ENCODE measurements at places on chromosomes 1 and 21.

- no peak for DNase-seq
Observed at GRCh38 chr1:55326496-55327243, 111.5 kb upstream of the USP24 start.

DNA sequence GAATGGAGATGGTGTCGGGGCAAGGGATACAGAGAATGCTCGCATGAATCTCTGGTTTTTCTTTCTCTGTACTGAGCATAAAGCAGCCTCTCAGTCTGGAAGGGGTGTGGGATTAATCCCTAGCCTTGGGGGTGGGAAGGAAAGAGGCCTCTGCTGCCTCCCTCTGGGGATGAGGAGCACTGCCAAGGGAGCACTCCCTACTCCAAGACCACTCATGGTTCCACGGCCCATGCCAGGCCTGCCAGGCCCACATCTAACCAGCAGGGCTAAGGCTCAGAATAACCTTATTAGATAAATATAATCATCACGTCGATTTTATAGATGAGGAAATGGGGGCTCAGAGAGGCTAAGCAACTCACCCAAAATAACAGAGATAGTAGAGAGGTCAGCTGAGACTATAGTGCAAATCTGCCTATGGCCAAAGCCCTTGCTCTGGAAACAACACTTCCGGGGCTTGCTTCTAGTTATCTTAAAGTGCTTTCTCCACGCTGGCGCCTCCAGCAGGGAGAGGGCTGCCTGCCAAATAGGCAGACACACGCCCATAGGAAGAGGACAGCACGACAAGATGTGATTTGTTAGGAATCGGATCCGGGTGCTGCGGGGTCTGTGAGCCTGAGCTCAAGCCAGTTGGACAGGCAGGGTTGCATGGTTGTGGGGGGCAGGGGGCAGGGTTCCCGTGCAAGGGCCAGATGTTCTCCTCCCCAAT, 522 bp downstream of the TEX35 start:
- no peak for DNase-seq

DNA sequence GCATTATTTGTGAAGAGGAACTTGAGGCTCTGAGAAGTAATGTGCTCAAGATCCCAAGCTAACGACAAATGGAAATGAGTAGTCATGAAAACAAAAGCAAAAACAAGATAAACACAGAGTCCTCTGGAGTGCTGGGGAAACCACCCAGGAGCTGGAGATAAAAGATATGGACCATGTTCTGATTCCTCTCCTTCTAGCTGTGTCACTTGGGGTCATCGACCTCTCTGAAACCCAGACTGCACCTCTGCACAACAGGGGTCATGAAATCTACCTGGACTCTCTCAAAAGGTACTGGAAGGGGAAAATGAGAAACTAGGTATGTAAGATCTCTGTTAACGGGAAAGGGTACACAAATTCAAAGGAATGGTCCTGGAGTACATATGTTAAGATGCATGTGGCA, 6.5 kb downstream of the PGLYRP4 start:
- DNase-seq = no peak

GRCh38 chr21:43025636-43026180, 49.9 kb downstream of the CBS start:
- DNase-seq = no peak

- DNase-seq = no peak
Observed at GRCh38 chr1:214009423-214010196, 21.8 kb downstream of the PROX1 start.

DNA sequence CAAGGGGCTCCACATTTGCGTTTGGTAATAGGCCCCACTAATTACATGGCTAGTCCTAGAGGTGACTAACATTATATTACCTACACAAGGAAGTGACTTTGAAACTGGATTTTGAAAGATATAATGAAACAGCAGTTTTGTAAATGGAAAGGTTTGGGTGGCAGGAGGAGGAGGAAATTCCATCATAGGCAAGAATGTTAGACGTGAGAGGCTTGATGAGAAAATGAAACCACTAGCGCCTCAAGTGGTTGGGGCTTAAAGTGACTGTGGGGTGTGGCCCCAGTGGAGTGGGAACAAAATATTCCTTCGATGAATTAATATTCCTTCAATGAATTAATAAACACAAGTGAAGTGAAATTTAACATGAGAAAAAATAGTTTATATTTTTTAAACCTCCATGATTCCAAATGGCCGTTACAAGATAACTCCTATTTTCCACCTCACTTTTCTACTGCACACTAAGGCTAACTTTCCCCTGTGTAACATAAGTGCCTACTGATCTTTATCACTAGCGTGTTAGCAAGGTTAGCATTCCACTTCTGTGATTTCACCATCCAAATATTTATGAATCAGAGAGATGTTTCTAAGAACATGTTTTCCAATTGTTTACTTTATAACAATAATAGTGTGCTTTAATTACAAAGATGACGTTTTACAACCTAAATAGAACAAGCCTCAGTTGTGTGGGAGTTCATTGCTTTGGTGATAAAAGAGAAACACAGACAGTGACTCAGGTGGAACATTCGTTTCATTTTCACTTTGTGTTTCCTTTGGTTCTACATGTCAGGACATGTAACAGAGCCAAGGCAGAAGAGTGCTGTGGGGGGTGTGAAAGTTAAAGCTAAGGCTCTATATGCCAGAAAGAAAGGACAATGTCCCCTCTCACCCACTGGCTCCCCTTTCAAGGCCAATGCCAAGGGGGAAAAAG, 12.5 kb upstream of the ATF3 start:
- no peak for DNase-seq

- DNase-seq = no peak
Observed at GRCh38 chr1:172350856-172351255, 69.6 kb upstream of the C1orf105 start.

DNA sequence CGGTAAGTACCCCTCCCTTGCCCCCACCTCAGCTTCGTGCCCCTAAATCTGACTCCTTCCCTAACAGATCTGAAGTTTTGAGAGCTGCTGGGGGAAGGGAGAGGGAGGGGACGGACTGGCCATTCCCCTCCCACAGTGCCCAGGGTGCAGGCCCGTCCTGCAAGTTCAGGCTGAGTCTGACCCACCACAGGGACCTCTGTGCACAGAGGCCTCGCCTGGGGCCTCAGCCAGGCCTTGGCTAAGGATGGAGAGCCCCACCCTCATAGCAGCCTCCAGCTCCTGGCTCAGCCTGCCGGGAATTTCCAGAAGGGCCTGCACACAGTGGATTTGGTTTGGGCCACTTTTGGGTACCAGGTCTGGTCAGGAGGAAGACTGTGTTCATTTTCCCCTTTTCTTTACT, 31.2 kb upstream of the TNFRSF1B start:
- DNase-seq = peak; percentile 58

DNA sequence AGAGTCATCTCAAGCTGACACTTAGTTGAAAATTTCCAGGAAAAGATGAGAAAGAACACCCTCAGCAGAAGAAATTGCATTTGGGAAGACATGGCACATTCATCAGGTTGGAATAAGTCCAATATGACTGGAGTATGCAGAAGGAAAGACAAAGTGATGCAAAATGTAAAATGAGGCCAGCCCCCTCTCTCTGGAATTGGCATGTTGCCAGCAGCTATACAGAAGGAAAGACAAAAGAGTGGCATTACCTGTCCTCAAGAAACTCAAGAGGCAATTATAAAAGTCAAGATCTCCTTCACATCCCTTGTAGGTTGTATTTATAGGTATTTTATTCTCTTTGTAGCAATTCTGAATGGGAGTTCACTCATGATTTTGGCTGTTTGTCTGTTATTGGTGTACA, 426.3 kb downstream of the AGBL4 start:
- no peak for DNase-seq

GRCh38 chr1:15870421-15870820, 22.9 kb downstream of the SPEN start:
- no peak for DNase-seq

- DNase-seq = no peak
Observed at GRCh38 chr1:31679676-31680230, 24.1 kb downstream of the COL16A1 start.

DNA sequence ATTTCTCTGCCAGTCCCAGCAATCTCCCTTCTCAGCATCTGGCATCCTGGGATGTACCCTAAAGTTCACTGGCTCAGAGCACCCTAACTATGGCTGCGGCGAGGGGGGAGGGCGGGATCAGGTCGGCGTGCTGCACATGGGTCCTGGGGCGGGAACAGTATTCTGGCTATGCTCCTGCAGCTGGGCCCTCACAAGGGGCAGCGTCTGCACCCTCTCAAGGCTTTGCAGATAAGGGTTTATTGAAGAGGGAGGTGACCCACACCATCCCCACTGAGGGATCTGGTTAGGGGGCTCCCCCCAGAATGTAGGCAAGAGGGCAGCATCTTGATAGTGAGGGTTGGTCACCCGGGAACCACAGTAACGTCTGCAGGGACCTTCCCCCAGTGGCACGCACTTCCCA, 44.9 kb upstream of the PCBP3 start:
- no peak for DNase-seq

DNA sequence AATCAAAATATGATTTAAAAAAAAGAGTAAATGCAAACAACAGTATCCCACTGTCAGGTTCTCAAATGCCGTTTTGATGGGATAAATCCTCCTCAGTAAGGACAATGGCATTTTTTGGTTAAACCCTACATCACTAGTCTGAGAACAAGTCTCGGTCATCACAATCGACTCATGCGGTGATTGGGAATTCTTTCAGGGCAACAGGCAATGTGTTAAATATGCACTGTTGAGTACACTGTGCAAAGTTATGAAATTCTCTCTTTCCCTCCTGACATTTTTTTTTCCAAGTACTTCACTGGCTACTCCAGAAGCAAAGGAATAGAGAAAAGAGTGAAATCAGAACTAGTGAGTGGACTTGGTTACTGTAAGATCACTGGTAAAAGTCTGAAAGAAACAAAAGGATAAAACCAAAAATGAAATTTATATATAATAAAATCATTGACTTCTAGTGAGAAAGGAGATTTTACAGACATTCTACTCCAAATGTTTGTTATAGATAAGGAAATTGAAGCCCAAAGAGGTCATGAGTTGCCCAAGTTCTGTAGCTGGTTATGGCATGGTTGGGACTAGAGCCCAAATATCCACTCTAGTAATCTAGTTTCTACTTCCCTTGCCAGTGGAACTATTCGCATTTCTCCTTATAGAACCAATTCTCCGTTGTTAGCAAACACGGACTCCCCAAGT, 111.3 kb downstream of the TGFBR3 start:
- no peak for DNase-seq

DNA sequence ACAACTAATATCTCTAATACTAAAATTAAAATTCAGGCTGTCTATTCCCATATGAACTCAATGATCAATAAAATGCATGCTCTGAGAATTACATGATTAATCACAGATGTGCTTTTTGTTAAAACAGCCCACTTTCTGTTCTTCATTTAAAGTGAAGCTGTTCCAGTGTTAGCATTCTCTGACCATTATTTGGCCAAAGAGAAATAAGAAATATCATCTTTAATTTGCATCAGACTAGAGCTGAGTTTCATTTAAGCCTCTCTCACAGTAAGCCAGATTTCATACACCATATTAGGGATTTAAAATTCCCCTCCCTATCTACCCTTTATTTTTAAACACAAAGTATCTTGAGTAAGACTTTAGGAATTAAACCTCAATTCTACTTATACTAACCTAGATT, 261.6 kb downstream of the TPR start:
- no peak for DNase-seq

GRCh38 chr1:93679546-93679945, 2.1 kb downstream of the BCAR3 start:
- no peak for DNase-seq

DNA sequence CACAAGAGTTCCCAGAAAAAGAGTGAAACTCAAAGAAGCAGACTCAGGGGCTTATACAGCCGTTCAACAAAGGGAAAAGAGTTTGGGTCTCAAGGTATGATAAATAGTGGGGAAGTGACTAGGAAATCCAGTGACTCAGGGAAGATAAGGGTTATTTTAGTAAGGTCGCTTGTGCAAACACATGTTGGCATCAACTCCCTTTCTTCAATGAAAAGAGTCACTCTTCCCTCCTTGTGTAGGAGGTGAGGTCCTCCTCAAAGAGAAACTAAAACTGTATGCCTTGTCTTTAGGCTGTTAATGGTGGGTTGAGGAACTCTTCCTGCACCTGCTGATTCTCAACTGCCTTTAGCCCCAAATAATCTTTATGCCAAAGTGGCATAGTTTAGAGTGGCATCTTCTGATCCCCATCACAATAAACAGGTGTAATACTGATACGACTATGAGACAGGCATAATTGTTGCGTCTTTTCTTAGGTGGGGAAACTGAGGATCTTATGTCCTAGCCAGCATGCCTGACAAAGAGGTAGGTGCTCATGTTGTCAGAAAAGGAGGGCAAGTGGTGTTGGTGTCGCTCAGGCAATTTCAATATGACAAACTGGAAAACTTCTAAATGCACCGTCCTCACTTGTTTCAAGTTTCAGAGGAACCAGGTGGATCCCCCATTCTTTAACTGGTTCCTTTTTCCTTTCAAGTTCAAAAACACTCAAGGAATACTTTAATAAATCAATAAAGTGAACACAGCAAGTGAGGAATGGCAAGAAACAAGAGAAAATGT, 294.1 kb upstream of the RUNX1 start:
- DNase-seq = no peak

DNA sequence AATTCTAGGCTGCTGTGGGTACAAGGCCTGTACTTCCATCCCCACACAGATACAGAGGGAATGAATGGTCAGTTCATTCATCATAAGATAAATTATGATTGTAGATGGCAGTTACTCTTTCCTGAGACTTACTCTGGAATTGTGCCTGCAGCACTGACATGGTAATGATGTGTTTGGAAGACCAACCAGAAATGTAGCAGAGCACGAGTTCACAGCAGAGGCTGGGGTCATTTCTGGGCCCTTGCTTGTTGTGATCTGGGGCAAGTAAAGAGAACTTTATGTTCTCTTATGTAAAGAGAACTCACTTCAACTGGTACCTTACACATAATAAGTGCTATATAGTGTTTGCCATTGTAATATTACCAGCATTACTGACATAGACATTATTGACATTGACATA, 411.9 kb downstream of the NTNG1 start:
- DNase-seq = no peak

DNA sequence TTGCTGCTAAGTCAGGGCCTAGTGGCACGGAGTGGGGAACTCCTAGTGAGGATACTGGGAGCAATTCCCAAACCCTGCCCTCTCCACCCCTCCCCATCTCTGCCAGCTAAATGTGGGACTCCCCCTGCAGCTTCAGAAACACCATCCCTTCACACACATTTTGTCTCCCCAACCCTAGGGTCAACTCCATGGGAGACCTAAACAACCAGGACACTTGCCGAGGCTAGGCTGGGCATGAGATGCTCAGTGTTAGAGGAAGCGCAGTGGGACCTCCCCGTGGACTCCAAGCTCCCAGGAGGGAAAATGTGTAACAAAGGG, 1.5 kb downstream of the RNF186 start:
- no peak for DNase-seq

Data from uterus (tissue), 4 donors.